Glomerular endothelial cell (primary cell): ENCODE measurements at places on chromosomes 6 and 20.

GRCh38 chr6:18795726-18796125, 408.6 kb downstream of the RNF144B start:
- DNase-seq, result no peak

DNA sequence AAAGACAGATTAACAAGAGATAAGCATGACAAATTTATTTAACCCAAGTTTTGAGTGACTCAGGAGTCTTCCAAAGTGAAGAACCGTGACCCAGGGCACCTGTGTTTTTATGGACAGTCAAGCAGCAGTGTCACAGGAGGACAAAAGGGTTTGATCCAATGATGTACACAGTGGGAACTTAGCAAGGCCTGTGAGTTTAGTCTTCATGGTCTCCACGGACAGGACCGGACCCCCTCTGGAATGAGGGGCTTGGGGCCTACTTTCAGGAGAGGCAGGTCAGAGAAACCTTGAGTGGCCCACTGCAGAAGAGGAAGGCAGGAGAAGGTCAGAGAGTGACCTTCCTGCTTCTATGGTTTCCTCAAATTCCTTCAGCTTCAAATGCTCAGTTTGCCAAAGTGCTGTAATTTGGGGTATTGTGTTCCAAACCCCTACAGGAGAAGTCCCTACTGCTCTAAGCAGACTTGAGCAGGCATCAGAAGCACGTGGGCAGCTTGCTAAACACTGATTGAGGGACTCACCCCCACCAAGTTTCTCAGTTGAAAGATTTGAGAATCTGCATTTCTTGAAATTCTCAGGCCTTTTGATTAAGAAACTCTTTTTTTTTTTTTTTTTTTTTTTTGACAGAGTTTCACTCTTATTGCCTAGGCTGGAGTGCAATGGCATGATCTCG, 26.4 kb upstream of the ZMYND8 start:
- no peak for DNase-seq

GRCh38 chr6:126034656-126035055, 48.3 kb downstream of the TRMT11 start:
- DNase-seq, result no peak

GRCh38 chr6:37371154-37372083, 17.6 kb downstream of the RNF8 start:
- DNase-seq, result no peak

DNA sequence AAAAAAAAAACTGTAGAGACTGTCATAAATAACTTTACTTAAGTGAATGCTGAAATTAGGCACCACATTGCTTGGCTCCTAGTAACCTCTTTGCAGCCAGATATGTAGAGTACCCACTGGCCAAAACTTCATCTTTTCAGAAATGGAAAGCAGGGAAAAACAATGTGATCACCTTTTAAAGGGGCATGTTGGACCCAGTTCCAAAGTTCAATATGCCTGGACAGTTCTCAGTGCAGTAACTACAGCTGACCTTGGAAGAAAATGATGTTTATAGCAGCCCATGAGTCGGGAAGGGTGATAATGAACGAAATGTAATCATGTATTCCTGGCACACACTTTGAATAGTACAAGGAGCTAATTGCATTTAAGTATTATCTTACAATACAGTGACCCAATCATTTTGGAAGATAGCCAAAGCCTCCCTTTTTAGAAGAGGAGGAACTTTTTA, 93.6 kb upstream of the TAB2 start:
- DNase-seq, result no peak

GRCh38 chr6:101741474-101742171, 348.1 kb downstream of the GRIK2 start:
- DNase-seq, result peak; percentile 55

- no peak for DNase-seq
Measured at GRCh38 chr6:4270001-4270400, 134.6 kb upstream of the ECI2 start.

GRCh38 chr6:57195457-57195856, 23.3 kb downstream of the BAG2 start:
- no peak for DNase-seq

DNA sequence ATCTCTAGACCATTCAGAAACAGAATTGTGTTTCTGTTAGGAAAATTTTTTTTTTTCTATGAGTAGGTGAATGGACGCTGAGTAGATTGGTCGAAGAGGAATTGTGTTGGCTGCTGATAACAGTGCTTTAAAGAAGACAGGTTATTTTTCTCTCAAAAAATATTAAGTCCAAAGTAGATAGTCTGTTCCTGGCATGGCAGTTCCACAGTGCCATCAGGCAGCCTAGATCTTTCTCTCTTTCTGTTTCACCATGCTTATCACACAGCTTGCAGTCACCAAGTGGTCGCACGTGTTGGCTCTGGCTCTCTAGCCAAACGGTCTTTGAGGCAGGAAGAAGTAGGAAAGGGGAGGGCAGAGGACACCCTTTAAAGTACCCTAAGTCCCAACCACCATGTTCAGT, 22.4 kb upstream of the SERINC3 start:
- no peak for DNase-seq

- no peak for DNase-seq
Measured at GRCh38 chr20:3932681-3933080, 43.5 kb downstream of the PANK2 start.

GRCh38 chr6:68677058-68677457, 42.0 kb downstream of the ADGRB3 start:
- DNase-seq, result no peak

GRCh38 chr6:31922942-31923341, 4.6 kb upstream of the C2 start:
- no peak for DNase-seq

- DNase-seq, result no peak
Measured at GRCh38 chr20:34921436-34921835, 34.2 kb downstream of the GSS start.

- DNase-seq, result no peak
Measured at GRCh38 chr6:41488433-41489119, 57.6 kb upstream of the FOXP4 start.

- DNase-seq, result no peak
Measured at GRCh38 chr20:63937596-63937995, 18.6 kb downstream of the UCKL1 start.
